ENCODE measurements at places on chromosomes 4 and X.

DNA sequence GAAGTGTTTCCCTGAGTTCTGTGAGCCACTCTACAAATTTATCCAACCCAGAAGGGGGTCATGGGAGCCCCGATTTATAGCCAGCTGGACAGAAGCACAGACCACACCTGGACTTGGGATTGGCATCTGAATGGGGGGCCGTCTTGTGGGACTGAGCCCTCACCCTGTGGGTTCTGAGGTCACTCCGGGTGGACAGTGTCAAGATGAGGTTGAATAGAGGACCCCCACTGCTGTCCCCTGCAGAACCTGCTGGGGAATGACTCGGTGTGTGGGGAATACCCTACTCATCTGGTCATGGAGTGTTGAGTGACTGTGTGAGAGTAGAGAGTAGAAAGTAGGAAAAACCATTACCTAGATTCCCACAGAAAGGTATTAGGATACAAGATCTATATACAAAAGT, 67.5 kb downstream of the ZFYVE28 start:
- no peak for DNase-seq

- no peak for DNase-seq
Observed at GRCh38 chrX:18010253-18010652, 149.2 kb upstream of the RAI2 start.

- DNase-seq, result no peak
Observed at GRCh38 chr4:96471956-96472867, 632.3 kb downstream of the PDHA2 start.

DNA sequence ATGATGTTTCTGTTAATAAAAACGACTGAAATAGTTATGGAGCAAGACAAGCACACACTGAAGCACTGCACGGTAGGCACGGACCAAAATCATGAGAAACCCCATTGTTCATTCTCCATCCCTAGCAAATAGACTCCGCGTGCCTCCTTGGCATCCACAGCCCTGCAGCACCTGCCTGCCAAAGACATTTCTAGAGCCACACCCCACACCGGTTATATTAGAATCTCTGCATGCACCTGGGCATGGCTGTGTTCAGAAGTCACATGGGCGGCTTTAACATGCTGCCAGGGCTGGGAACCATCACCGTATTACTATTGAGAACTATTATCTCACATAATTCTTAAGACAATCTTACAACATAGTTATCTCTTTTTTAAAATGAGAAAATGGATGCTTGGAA, 5.9 kb downstream of the PDLIM3 start:
- DNase-seq, result no peak

GRCh38 chrX:44227991-44228390, 115.5 kb downstream of the EFHC2 start:
- DNase-seq, result no peak

GRCh38 chr4:16464651-16465050, 238.4 kb upstream of the TAPT1 start:
- DNase-seq, result no peak

DNA sequence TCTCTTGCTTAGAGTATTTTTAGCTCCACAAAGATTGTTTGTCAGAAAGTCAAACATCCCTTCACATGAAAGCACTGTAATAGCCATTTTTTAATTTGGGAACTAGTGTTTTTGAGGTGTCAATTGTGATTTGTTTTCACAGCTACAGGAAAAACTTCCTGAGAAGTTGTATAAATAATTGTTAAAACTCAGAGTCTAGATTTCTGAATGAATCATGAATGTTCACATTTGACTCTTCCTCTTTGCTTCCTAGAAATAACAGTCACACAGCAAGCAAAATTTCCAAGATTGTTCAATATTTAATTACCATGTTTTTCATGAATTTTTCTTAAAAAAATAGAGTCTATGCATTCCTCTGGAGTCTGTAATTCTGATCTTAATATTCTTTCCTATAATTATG, 156.9 kb upstream of the SLC7A11 start:
- DNase-seq, result no peak

DNA sequence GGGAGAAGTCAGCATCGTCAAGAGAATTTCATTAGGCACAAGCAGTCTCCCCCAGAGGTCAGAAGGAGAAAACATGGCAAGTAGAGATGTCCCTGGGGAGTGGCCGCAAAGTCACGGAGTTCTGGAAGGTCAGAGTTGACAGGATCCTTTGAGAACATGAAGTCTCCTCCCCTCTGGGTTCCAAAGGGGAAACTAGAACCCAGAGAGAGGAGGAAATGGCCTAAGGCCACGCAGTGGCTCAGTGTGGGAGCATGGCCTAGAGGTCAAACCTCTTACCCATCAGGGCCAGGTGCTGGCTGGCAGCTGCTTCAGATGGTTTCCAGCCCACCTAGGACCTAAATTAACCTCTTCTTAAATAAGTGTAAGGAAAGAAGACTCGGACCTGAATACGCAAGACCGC, 884 bp downstream of the IDH3G start:
- no peak for DNase-seq

DNA sequence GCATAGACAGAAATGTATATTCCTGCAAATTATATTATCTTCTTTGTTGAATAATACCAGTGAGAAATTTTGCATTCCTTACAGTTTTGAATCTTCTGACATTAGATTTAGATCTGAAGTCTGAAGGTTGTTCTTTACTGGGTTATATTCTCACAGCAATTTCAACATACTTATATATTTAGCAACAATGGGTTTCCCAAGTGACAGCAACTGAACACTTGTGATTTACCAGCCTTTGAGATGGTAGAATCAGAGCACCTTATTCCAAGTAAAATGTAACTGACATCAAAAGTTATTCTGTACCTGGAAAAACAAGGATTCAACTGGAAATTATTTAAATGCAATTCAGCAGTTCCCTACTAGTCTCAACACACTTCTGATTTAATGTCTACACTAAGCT, 66.0 kb downstream of the RELL1 start:
- DNase-seq, result no peak

GRCh38 chrX:133838761-133839676, 146.4 kb downstream of the GPC3 start:
- no peak for DNase-seq
